Prostate gland (tissue), 2 donors: ENCODE measurements at places on chromosomes 13 and 19. TPM values are rescaled to one million over a fixed set of nuclear protein-coding genes. Genes with fewer than 3 reads are reported as not detected.

The ZNF177 gene
- total RNA-seq: 8.1 TPM

The FPR1 gene
- total RNA-seq: 0.77 TPM

The ZNF649 gene
- 33.5 TPM for total RNA-seq

The KISS1R gene
- not detected for total RNA-seq

The EMP3 gene
- 5.9 TPM for total RNA-seq

The IGSF23 gene
- total RNA-seq: not detected

The F7 gene
- total RNA-seq: 2.7 TPM

The C13orf42 gene
- total RNA-seq: not detected

The IGFL1 gene
- total RNA-seq: not detected

The NBEA gene
- 13.6 TPM for total RNA-seq

The GSX1 gene
- not detected for total RNA-seq

The IFNL3 gene
- not detected for total RNA-seq

The PDE4C gene
- total RNA-seq: 1.6 TPM

The NFILZ gene
- total RNA-seq: not detected

The DOCK6 gene
- 21.6 TPM for total RNA-seq

The ONECUT3 gene
- total RNA-seq: not detected

The MEIS3 gene
- total RNA-seq: 41.6 TPM

The DKKL1 gene
- 17.8 TPM for total RNA-seq

The HSD17B14 gene
- total RNA-seq: 11.2 TPM

DNA sequence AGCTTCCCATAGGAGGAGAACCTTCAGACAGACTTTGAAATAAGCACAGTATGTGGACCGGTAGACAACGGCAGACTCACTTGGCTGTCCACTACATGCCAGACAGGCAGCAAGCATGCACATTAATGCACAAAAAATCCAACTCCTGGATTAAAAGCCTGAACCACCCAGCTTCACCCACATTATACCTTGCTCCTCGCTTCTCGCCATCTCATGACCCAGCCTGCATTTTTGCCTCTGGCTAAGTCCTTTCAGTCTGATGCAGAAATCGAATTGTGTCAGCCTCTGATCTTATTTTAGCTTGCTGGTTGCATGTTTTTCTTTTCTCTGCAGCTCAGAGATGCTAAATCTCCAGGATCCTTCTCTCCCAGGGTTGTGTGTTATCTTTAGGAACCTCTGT lies 358.7 kb downstream of the RFC3 start:
- no peak for DNase-seq

- no peak for DNase-seq
These were observed 37.1 kb downstream of the TINCR start for GRCh38 chr19:5530701-5531100.

DNA sequence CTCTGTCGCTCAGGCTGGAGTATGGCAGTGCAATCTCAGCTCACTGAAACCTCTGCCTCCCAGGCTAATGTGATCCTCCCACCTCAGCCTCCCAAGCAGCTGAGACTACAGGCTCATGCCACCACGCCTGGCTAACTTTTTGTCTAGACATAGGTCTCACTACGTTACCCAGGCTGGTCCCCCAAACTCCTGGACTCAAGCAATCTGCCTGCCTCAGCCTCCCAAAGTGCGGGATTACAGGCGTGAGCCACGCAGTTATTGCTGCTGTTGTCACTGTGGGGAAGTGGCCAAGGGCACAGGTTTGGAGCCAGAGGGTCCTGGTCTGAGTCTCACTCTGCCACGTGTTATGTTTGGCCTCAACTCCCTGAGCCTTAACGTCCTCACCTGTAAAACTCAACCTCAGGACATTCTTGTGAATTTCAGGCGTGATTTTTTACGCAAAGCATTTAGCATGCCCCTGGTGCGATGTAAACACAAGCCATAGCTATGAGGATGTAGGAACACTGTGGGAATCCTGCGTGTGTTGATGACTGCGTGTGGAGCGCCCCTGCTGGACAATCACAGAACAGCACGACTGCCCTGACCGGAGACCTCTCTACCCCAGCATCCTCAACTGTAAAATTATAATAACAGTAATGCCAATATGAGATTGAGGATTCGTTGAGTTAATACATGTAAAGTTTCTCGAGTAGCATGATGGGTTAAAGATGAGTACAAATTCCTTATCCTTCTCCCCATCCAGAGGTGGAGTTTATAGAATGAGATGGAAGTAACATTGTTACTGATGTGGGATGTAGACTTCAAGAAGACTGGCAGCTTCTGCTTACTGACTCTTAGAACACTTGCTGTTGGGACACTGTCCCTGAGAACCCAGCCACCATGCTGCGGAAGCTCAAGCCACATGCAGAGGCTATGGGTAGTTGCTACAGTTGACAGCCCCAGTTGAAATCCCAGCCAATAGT lies 41.8 kb upstream of the PNMA8B start:
- no peak for DNase-seq

- DNase-seq: peak; percentile 23
These were observed 367 bp downstream of the MFSD12 start for GRCh38 chr19:3556978-3557460.

DNA sequence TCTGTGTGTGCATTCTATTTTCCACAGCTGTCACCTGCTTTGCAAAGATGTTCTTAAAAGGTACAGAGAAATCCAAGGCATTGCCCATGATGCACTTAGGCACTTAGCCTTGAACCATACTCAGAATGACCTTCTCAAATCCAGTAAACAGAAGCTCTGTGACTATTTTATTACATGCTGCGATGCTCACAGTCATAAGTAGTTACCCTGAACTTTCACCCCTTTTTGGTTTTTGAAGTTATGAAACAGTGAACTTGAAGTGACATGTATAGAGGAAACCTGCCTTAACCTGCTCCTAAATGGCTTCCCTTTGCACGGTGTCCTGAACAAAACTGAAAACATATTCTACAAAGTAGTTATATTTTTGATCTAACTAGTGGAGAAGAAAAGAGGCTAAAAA lies 100.4 kb downstream of the SLC10A2 start:
- no peak for DNase-seq

DNA sequence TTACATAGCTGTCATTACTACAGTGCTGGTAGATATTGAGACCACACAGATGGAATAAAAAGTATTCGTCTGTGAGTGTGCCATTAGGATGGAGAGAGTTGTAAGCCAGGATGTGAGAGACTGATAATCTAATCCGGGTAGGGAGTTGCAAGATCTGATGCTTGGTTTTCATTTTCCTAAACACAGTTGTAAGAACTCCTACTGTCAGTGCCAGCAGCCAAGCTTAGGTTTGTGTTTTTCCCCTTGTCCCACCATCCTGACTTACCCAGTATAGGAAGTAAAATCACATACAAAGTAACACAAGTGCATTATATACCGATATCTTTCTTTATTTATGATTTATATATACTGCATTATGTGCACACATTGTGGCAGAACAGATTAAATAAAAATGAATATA lies 726.4 kb upstream of the PCDH20 start:
- no peak for DNase-seq

- DNase-seq: no peak
These were observed 141.0 kb downstream of the RAP2A start for GRCh38 chr13:97574926-97575325.

- no peak for DNase-seq
These were observed 137.1 kb downstream of the AKAP11 start for GRCh38 chr13:42409075-42409474.

DNA sequence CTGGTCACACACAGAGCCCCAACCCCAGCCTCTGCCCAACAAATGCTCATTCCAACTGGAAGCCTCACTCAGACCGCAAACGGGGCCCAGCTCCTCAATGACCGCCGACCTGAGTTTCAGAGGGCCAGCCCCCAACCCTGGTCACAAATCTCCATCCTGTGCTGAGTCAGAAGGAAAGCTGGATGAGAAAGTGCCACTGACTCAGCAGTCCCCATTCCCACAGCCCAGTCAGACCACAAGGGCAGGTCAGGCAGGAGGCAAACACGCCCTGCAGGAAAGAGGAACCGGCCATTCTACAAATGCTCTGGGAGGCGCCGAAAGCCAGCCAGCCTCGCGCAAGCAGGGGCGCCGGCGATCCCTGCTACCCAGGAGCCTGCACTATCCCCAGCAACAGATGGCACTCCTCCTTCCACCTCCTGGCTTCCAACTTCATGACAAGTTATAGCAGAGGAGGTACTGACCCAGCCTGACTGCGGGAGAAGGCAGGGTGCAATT lies 14.1 kb upstream of the PRKD2 start:
- no peak for DNase-seq

DNA sequence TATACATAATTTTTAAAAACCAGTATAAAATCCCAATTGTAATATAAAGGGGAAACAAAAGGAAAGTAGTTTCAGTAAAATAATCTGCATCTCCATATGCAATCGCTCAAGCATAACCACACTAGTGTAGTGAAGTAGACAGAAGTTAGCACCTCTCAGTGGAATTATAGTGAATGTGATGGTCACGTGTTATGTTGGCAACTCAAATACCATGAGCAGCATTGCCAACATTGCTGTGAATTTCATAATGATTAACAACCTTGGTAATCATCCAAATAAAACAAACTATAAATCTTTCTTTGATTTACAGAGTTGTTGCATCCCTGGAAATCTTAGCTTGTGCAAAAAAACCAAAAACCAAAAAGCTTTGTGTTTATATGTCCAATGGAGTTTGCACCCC lies 77.3 kb upstream of the SIAH3 start:
- DNase-seq: no peak

GRCh38 chr19:1182068-1182467 lies 8.0 kb upstream of the SBNO2 start:
- DNase-seq: no peak

GRCh38 chr13:50589651-50590054 lies 253.8 kb downstream of the DLEU7 start:
- no peak for DNase-seq

- DNase-seq: no peak
These were observed 565.1 kb downstream of the LIG4 start for GRCh38 chr13:107650081-107650701.

- DNase-seq: no peak
These were observed 818.7 kb upstream of the GPC6 start for GRCh38 chr13:92407858-92408257.

- peak; percentile 97 for DNase-seq
These were observed at the start of gene ZNF844 for GRCh38 chr19:12064590-12065538. Gene ZNF844, plus strand, starts transcription at chr19:12064731. Its CDS starts 143 bp downstream, at chr19:12064874.

DNA sequence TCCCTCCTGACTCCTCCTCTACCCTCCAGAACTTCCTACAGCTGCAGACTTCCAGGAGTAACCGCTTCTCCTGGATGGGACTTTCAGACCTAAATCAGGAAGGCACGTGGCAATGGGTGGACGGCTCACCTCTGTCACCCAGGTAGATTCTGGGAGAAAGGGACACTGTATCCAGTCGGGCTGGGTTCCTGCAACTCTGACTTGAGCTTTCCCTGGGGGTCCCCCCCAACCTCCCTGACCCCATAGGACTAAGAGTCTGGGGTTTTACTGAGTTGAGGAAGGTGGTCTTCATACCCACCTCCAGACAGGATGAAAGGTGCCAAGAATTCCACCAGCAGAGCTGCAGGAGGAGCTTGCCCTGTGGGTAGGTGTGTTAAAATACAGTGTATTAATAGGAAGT lies 4.4 kb downstream of the CLEC4M start:
- DNase-seq: no peak

DNA sequence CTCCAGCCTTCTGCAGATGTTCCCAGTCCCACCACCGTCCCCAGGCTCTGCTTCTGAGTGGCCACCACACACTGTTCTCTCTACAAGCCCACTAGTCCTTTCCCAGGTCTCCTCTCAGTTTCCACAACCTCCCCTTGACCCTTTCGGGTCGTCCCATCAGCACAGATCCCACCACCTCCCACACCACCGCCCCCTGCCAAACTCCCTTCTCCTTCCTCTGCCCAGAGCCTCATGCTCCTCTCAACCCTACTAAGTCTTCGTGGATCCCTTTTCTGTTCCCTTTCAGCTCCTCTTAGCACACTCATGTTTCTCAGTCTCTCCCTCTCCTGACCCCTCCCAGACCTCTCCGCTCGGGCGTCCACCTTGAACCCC lies 1.9 kb downstream of the NAPA start:
- no peak for DNase-seq

DNA sequence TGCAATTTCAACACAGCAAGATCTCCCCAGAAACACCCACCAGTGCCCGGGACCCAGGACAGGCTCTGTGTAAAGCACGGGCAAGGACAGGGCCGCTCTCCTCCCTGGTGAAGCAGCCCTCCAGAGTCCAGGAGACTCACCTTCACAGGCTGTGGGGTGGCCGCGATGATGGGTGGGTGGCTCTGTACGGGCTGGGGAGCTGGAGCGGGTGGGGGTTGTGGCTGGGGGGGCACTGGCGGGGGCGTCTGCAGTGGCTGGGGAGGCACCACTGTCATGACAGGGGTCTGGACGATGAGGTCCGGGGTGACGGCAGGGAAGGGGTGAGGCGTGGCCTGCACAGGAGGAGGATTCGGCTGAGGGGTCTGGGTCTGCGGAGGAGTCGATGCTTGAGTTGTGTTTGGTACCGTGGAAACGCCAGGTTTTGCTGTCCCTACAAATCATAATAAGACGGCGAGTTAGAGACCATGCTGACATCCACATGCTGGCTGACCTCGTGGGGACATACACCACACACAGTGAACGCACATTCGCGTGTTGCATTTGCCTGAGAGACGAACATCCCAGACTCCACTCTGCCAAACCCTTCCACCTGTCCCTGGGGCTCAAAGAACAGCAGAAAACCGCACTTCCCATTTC lies 33.1 kb upstream of the EPHX3 start:
- no peak for DNase-seq

GRCh38 chr19:35845215-35846037 lies 6.9 kb downstream of the NPHS1 start:
- no peak for DNase-seq

DNA sequence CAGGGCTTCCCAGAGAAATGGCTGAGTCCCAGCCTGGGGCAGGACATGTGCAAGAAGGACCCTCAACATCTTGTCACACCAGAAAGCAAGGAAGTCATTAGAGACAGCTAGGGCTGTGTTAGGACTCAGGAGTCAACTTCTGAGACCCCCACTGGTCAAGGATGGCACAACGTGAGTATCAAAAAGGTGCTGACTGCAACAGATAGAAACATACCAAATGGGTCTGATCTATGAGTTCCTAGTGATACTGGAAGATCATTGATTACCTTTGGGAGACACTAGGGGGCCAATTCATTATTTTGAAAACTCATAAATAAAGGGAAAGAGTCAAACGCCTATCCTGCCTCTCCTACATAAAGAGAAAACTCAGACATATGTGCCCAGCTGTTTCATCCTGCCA lies 73.5 kb upstream of the GJB6 start:
- DNase-seq: no peak

- peak; percentile 94 for DNase-seq
These were observed at the start of gene FARSA for GRCh38 chr19:12933287-12934072. Gene FARSA, minus strand, starts transcription at chr19:12933711. Its CDS starts 15 bp downstream, at chr19:12933696.

- no peak for DNase-seq
These were observed 7.3 kb upstream of the CCNE1 start for GRCh38 chr19:29804493-29804892.

DNA sequence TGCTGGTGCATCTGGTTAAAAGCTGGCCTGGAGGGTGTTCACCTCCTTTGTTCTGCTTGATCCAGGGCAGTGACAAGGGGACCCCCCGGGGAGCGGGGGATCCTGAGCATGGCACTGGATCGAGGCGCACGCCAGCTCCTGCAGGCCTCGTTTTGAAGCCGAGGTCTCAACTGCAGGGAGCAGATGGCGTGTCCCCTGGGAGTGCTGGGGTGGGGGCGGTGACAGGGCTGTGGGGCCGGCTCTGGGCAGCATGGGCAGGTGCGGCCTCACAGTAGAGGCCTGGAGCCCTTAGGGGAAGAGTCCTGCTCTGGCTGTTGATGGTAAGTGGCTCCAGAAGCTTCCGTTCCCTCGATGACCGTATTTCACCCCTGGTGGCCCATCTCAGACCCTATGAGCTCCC lies 51.8 kb downstream of the CRTC1 start:
- no peak for DNase-seq

GRCh38 chr13:78241278-78241919 lies 322.8 kb upstream of the EDNRB start:
- no peak for DNase-seq

GRCh38 chr19:22807061-22807835 lies 23.3 kb upstream of the ZNF99 start:
- DNase-seq: no peak
